Right hindlimb (tissue), 1 donor: ENCODE measurements at places on chromosomes 2 and 18.
A peak's percentile ranks its signal among the peaks of the same experiment; 100 is the strongest.

DNA sequence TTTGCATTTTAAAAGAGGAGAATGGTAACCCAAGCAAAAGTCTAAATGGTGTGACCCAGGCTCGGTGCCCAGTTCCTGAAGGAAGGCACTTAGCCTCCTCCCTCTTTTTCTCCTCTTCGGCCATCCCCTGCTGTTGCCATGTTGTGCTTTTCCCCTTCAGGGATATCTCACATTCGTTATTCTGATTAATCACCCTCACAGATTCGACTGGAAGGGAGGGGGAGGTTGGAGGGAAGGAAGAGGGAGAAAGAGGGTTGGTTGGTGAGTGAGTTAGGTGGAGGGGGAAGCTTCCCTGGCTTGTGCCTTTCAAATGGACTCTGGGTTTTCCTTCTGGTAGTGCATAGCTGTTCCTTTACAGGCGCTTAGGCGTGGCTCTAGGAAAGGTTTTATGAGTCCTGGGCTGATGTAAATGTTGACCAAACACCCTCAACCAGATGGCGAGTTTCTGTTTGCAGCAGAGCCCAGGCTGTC, 39.0 kb upstream of the LYPD6B start:
- no peak for DNase-seq

DNA sequence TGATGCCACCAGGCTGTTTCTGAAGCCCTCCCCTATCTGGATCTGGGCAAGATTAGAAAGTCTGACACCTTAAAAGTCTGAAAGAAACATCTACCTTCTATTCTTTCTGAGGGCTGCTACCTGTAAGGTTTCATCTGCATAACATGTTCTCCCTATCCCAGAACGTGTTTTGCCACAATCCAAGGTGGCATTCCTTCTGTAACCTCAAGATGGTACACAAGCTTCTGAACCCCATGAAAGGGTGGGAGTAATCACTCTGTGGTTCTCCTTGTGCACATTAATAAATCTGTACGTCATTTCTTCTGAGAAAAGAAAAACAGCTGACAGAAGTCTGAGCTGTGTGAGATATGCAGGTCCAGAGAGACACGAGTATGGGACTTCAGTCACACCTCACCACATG, 41.8 kb upstream of the MSH6 start:
- no peak for DNase-seq

DNA sequence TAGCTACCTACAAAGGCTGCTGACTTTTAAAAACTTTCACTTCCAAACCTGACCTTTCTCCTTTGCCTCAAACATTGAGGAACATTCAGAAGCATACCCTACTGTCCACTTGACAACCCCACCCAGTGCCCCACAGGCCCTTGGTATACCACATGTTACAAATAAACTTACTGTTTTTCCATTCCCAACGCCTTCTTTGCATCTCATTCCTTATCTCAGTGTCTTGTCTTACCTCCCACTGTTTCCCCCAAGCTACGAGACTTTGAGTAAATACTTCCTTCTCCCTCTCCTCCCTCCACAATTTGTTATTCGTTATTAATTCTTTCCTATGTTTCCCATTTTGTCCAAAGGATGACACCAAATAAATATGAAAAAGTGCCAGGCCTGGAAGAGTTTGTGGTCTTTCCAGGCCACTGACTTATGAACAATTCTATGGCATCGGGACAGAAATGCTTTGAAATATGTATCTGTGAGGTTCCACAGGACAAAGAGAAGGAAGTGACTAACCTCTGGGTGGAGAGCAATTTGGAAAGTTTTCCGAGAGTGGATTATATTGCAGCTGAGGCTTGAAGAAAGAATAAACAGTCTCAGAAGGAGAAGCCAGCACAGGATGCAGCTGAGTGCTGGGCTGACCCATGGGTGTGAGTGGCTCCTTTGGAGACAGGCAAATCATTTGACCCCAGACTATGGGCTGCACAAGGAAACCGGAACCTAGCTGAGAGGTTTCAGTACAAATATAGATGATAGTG, 409.0 kb downstream of the LPIN1 start:
- DNase-seq: peak; percentile 51

DNA sequence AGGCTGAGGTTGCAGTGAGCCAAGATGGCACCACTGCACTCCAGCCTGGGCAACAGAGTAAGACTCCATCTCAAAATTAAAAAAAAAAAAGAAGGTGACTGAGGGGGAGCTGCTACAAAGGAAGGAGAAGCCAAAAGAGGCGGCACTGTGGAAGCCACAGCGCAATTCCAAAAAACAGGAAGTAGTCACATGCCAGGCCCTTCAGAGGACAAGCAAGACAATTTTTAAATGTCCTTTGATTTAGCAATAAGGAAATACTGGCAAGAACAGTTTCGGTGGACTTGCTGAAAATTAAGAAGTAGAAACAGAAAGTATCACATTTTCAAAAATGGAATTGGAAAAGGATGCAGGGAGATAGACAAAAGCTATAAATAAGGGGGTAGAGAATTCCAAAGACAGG, 122.8 kb downstream of the OSBPL1A start:
- no peak for DNase-seq
